Upper lobe of left lung (tissue), 6 donors: ENCODE measurements at places on chromosomes 2 and 18.

GRCh38 chr2:167475791-167476190 is 587.5 kb downstream of the XIRP2 start:
- no peak for DNase-seq

GRCh38 chr2:240561325-240561971 is 1.3 kb downstream of the DUSP28 start:
- DNase-seq, result peak; percentile 60

- no peak for DNase-seq
Measured at GRCh38 chr18:22250026-22250425, 80.6 kb downstream of the GATA6 start.

DNA sequence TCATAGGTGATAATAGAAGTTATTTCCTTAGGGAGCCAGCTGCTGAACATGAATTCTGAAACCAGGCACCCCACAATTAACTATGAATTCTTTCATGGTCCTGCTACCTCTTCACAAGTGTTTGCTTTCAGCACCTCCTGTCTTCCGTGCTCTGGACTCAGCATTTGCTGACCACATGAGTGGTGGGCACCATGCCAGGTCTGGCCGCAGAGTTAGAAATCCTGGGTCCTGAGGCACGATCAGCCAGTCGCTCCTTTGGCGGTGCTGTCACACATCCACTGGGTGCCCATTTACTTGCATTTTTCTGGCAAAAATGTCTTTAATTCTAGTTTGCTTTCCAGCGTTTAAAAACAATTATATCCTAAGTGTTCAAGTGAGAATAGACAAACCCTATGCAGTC is 196.4 kb upstream of the PXDN start:
- peak; percentile 50 for DNase-seq

DNA sequence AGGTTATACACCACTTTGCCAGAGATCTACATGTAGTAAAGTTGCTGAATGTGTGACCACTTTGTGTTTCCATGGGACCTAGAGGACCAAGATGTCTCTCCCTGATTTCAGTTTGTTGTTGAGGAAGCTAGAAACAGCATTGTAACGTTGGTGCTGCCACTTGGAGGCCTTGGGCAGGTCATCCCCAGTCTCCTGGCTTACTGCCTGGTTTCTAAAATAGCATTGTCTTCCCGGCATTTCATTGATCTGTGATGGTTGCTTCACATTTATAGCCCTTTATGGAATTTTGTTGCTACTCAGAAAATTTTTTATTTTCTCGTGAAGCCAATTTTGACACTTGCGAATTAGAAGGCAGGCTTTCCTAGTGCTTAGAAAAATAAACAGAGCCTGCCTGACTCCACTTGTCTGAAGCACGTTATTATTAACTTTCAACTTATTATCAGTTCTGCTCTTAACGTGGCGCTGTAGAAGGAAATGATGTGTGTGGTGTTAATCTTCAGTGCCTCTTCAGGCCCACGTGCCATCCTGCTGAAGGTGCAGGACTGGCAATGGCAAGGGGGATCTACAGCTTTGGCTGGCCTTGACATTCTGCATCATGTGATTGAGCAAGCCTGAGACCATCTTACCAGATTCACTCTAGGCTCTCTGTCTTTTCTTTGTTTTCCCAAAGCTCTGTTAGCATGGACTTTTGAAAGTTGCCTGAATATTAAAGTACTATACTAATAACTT is 59.9 kb downstream of the INPP4A start:
- DNase-seq, result no peak

GRCh38 chr2:65372619-65373018 is 59.8 kb downstream of the SPRED2 start:
- no peak for DNase-seq

DNA sequence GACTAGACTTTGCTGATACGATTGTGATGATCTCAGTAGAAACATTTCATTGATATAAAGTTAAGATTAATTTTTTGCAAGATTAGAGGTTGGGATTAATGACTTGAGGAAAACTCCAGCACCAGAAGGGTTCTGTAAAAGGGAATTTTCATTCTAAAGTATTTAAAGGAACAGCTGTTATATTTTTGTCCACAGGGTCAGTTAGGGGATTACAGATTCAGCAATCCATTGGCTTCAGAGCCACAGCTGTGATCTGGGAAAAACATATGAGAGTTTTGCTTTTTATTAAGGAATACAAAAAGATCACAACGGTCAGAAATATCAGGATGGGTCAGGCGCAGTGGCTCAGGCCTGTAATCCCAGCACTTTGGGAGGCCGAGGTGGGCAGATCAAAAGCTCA is 19.6 kb upstream of the REV1 start:
- no peak for DNase-seq

DNA sequence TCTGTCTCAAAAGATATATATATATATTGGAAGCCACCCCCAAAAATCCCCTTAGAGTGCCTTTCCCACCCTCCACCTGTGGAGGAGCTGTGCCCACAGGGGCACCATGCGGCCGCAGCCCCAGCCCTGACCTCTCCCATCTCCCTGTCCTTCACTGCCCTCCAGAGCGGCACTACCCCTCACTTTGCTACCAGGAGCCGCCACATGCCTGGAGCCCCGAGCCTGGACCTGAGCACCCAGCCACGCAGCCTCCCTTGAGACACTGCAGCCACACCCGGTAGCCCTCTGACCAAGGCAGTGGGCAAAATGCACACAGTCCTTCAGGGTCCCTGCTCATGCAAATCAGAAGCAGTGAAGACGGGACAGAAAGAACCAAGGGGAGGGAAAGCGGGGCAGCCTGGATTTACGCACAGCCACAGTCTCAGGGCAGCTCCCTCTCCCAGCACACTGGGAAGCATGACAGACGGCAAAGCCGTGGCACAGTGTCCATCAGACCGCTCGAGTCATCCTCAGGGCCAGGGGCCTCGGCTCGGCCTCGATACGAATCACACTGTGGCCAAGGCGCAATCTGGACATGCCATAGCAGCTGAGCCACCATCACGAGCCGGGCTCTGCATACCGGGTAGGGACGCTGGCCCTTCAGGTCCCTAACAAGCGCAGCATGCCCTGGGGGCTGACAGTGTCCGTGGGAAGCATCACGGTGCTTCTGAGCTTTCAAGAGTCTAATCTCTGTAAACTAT is 10.1 kb downstream of the HDAC4 start:
- DNase-seq, result no peak

- no peak for DNase-seq
Measured at GRCh38 chr2:105815401-105815800, 70.7 kb downstream of the NCK2 start.

GRCh38 chr18:66548747-66549146 is 55.1 kb downstream of the CDH19 start:
- DNase-seq, result no peak

DNA sequence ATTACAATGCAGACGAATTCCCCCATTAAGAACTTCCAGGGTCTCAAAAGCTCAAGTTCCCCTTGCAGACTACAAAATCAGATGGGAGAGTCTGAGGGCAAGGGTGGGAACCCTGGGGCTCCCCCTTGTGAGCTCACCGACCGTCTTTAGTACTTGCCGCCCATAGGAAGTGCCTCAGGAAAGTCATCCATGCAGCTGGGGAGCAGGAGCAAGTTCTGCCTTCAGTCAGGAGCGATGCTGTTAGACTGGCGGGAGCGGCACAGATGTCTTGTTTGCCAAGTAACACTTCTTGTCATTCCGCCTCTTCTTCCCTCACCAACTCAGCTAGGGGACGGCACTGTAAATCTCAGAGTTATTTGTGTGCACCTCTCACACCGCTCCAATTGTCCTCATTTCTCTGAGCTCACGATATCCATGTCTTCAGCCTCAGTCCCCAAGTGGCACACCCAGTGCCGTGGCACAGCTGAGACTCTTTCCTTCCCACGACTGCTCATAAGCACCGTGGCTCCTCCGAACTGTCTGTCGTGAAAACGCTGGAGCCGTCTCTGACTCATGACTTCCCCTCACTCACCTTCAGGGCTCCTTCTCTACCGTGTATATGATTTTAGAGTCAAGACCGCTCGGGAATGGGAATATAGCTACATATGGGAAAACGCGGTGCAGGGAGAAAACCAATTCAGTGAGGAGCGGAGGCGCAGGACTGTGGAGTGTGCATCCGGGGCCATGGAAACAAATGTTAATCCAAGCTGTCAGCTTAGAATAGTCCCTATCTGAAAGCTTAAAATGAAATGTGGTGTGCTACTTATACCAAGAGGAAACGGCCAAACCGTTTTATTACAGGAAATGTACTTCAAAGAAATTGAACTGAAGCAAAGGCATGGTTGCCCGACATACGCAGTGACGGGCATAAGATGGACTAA is 34.0 kb downstream of the UXS1 start:
- no peak for DNase-seq

DNA sequence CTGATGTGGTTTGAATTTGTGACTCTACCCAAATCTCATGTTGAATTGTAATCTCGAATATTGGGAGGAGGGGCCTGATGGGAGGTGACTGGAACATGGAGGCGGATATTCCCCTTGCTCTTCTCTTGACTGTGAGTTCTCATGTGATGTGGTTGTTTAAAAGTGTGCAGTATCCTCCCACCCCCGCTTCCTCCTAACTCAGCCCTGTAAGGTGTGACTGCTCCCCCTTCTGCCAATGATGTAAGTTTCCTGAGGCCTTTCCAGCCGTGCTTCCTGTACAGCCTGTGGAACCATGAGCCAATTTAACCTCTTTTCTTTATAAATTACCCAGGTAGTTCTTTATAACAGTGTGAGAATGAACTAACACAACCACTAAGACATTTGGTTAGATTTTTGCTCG is 458.4 kb downstream of the THSD7B start:
- no peak for DNase-seq

DNA sequence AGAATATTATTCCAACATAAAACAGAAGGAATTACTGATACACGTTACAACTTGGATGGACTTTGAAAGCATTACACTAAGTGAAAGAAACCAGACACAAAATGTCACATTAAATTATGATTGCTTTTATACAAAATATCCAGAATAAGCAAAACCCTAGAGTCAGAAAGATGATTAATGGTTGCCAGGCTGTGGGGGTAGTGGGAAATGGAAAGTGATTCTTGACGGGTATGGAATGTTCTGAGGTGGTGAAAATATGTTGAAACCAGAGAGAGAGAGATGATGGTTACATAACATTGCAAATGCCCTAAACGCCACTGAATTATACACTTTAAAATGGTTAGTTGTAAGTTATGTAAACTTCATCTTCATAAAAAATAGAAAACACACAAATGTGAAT is 1057.2 kb upstream of the TMEFF2 start:
- DNase-seq, result no peak

GRCh38 chr2:195251214-195251613 is 405.8 kb upstream of the SLC39A10 start:
- DNase-seq, result no peak

DNA sequence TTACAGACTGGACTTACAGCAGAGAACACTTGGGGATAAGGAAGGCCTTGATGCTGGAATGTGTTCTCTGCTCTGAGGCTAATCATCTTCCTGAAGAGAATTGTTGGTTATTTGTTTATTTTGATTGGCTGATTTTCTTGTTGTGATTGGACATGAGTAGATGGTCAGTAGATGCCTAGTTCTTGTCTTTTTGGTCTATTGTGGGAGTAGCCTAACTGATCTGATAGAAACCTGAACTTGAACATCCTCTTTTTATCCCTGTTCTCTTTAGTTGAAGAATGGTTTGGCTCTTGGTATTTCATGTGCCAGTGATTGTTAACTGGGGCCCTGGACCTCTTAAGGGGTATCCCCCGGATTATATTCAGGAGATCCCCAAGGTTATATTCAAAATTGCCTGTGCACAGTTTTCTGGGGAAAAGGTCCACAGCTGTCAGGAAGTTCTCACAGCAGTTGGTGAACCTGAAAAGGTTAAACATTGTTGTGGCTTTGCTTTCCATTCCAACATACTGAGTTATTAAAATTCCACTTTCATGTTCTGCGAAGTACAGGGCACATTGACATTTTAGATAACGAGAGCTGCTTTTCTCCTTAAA is 13.6 kb downstream of the TWSG1 start:
- no peak for DNase-seq

DNA sequence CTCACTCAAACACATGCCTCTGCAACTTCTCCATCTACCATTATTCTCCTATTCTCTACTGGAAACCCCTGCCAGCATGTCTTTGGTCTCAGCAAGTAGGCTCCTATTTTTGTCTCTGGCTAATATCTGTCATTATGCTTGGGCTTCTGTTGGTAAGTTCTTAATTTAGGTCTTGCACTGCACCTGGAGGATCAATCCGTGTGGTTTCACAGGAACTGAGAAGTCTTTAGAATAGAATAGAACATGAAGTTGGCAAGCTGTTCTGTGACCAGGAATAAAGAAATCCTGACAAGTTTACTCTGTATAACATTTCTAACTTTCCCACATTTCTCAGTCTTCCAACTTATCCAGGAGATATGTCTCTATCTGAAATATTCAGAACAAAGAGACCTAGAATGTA is 219.5 kb upstream of the GYPC start:
- DNase-seq, result no peak

DNA sequence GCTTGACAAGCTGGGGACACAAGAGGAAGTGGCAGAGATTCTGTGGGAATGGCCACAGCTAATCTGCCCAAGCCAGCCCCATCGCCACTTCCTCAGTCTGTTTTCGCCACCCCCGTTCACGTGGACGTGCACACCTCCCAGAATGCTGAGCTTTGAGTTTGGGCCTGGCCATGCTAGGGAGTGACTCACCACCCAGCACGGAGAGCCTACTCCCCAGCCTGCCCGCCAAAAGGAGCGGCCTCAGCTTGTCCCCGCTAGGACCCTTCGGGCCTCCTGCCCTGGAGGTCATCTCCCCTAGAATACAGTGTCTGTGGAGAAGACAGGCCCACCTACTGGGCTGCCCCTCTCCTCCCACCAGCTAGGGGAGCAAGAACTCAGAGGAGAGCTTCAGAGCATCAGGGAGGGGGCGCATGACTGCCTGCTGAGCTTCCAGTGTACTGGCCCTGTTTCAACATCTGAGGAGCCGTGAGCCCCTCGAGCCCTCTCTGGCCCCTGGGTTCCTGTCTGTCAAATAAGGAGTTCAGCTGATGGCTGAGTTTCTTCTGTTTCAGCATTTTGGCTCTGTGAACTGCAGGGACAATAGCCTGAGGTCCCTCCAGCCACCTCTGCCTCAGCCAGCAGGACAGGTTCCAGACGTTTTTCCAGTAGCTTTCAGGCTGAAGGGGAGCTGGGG is 5.1 kb downstream of the SLC35F6 start:
- DNase-seq, result no peak

DNA sequence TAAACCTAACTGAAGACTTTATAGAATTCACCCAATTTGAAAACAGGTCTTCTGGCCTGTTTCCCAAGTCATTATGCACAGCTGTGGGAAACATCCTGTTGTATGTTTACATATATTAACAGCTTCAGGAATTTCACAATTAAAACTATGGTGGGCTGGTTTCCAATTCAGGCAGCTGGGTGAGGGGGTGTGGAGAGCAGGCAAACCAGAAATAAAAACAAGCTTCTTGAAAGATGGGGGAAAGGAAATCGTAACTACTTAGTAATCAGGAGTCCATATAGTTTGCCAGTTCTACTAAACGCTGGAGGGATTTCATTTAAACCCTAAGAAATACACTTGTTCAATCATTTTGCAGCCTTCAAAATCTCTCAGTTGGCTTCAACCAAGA is 22.8 kb downstream of the ATP8B1 start:
- no peak for DNase-seq

DNA sequence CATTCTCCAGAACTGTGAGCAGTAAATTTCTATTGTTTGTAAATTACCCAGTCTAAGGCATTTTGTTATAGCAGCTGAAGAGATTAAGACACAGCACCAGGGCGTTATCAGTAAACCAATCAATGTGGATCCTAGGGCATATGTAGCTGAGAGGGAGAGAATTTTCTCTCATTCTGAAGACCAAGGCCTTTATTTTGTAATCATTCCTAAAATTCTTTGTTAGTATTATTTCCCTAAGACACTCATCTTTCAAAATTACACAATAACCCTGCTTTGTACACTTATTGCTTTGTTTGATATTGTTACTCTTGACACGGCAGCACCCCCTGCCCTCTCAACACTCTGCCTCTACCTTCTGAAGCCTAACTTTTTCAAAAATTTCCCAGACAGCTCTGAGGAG is 419.1 kb downstream of the SLC4A3 start:
- DNase-seq, result no peak
